ENCODE measurements at places on chromosomes 3 and 15. TPM values are rescaled to one million over a fixed set of nuclear protein-coding genes. Genes with fewer than 3 reads are reported as not detected.

GRCh38 chr3:170811515-170811914 lies 58.5 kb downstream of the RPL22L1 start:
- DNase-seq: no peak

- DNase-seq: peak; percentile 81
Measured at GRCh38 chr3:53191836-53192480, 30.9 kb downstream of the PRKCD start.

DNA sequence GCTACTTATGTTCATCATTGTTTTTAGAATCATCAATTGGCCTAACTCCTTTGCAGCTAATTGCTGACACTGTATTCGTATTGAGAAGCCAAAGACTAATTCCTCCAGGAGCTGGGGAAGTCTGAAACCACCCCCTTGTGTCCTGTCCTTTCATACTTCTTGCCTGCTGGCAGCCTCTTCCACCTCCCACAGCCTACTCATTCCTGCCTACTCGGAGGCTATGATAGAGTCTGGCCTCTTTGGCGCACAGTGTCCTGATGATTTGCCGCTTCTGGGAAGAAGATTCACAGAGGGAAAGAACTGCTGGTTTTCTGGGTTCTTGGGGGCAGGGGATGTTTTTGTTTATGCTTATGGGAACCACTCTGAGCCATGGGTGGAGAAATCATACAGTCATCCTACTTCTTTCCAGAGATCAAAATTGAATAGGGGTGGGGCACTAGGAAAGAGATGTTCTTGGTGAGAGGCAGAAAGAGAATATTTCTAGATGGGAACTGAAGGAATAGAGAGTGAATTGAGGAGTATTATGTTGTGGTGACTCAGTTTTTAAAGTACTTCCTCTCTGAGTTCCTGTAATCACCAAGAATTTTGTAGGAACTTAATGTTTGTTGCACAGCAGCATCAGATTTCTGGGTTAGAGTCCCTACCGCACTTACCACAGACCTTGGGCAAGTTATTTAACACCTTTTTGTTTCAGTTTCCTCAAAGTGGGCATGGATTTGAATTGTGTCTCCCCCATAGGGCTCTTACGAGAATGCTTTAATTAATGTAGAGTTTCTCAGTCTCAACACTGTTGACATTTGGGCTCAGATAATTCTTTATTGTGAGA lies 22.1 kb upstream of the SCAANT1 start:
- DNase-seq: no peak

DNA sequence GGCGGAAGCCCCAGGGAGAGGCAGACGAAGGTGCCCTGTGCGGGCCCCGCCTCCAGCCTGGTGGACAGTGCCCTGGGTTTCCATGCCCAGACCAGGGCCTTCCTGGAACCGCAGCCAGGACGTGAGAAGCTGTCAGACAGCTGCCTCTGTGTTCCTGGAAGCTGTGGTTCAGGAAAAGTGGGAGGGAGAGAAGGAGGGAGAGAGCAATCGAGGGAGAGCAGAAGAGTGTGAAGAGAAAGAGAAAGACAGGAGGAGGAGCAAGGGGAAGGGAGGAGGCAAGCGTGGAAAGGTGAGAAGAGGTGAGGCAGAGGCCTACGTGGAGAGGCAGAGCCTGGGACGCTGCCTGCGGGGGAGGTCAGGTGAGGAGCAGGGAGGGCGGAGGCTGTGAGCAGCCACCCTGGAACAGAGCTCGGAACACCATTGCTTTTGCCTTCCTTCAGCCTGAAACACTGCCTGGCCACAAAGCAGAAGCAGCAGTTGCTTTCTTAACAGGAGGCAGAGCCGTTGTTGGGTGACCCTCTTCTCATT lies 18.6 kb downstream of the ZDHHC19 start:
- DNase-seq: peak; percentile 88

DNA sequence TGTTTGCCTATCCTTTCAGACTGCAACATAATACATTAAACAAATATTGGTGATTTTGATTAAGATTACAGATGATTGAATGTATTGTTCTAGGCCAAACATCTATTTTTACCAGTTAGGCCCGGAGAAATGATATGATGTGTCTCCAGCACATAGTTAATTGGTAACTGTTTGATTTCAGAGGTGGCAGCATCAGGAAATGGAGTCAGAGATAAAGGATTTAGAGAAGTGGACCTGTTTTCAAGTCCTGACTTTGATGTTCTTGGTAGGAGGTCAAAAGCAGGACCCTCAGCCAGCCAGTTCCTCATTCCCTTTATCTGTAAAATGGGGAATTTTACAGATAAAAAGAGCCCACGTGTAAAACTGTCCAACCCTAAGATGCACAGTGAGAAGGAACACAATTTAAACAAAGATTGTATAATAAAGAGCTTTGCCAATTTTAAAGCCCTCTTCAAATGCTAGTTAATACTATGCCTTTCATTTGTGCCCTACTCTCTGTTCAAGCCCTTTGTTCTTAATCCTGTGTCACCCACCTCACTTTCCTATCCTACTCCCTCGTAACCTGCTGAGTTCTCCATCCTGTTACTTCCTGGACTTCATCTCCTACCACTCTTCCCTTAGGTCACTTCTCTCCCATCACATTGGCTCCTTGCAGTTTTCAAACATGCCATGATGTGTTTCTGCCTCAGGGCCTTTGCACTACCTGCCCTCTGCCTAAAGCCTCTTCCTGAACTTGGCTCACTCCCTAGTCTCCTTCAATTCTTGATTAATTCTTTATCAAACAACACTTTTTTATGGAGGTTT lies 2.5 kb downstream of the TMEM212 start:
- DNase-seq: no peak

DNA sequence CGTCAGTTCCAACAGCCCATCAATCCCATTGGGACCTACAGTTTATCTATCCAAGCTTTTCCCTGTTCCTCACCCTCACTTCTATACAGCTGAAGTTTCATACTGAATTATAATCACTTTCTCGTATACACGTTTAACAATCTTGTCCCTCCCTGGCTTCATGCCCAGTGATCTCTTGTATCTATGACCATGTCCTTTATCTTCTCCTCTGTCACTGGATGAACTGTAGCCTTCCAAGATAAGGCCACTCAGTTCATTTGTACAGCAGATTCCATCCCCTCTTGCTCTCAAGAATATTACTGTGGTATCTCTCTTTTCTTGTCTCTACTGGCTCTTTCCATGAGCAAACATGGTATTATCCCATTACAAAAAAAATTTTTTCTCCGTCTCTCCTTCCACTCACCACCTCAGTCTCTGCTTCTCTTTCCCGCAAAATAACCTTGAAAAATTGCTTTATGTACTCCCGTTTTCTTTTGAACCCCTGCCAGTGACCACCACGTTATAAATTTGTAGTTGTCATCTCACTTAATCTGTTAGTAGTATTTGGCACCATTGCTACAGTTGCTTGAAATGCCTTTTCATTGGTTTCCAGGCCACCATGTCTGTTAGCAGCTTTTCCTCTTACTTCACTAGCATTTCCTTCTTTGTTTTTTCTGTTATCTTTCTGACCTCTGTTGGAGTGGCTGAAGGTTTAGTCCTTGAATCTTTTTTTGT lies 9.4 kb downstream of the CTNNB1 start:
- no peak for DNase-seq

- no peak for DNase-seq
Measured at GRCh38 chr15:27853624-27854455, 245.3 kb downstream of the OCA2 start.

DNA sequence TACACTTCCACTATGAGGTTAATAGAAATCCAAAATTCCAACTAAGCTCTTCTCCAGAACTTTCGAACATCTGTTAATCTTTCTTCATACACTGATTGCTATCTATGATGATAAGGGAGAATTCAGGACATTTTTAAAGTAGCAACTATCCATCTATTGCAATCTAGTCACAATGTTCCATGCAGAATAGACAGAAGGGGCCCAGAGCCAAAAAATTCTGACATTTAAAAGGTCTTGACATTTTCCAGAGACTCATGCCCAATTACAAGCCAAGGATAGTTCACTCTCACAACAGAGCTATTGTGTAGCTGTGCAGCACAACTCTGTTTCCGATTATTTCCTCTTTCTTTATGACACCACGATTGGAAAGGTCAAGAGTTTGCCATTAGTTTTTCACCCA lies 999.7 kb upstream of the ALCAM start:
- DNase-seq: no peak

The MCF2L2 gene
- total RNA-seq: 37.7 TPM

The IL20RB gene
- total RNA-seq: 0.39 TPM

The CCDC80 gene
- total RNA-seq: 30.6 TPM

The GPR149 gene
- not detected for total RNA-seq

The COL8A1 gene
- total RNA-seq: 1.6 TPM

The PAK6 gene
- 3.0 TPM for total RNA-seq

All from spleen (tissue), 13 donors.